ENCODE measurements at places on chromosomes 11 and 22. TPM values are rescaled to one million over a fixed set of nuclear protein-coding genes. Genes with fewer than 3 reads are reported as not detected.

Gene ANGPTL5
- not detected for total RNA-seq

Gene TLCD5
- 1.4 TPM for total RNA-seq

Gene OR4X2
- total RNA-seq = not detected

Gene KRTAP5-8
- not detected for total RNA-seq

Gene ADSL
- 75.2 TPM for total RNA-seq

Gene HSPA8
- total RNA-seq = 1,986 TPM

Gene OR5AK2
- total RNA-seq = not detected

Gene F2
- total RNA-seq = under 0.01 TPM

Gene FDXACB1
- 2.4 TPM for total RNA-seq

Gene LRRC32
- 0.07 TPM for total RNA-seq

Gene SLC22A12
- total RNA-seq = not detected

Gene CCDC157
- total RNA-seq = 0.34 TPM

Gene TBX1
- 7.9 TPM for total RNA-seq
